Hepatocyte (in vitro differentiated cells): ENCODE measurements at places on chromosomes 11 and 22. TPM values are rescaled to one million over a fixed set of nuclear protein-coding genes. Genes with fewer than 3 reads are reported as not detected.
A peak's percentile ranks its signal among the peaks of the same experiment; 100 is the strongest.

The NAALADL1 gene
- polyA plus RNA-seq, result not detected in 2 replicates

The MYO18B gene
- not detected in 2 replicates for polyA plus RNA-seq

The EFCAB6 gene
- 0.59 and 2.7 TPM in 2 replicates for polyA plus RNA-seq

The EHF gene
- 5.8 and 6.2 TPM in 2 replicates for polyA plus RNA-seq

The TSPAN18 gene
- 21.5 and 25.1 TPM in 2 replicates for polyA plus RNA-seq

The OR4A16 gene
- not detected in 2 replicates for polyA plus RNA-seq

The PHF21B gene
- 0.10 and 0.86 TPM in 2 replicates for polyA plus RNA-seq

The CLNS1A gene
- 77.3 and 80.6 TPM in 2 replicates for polyA plus RNA-seq

The OR2AT4 gene
- polyA plus RNA-seq, result not detected in 2 replicates

The ALKBH8 gene
- polyA plus RNA-seq, result 1.7 and 2.7 TPM in 2 replicates

- H3K4me1 ChIP-seq, result peaks cover 5% of the 10 kb centered on the region
- no peaks in the 10 kb centered on the region for H3K36me3 ChIP-seq
- no peak for DNase-seq
- H3K27me3 ChIP-seq, result no peaks in the 10 kb centered on the region
- H3K27ac ChIP-seq, result no peak overlapping the region
These were observed 265.8 kb downstream of the TTC28 start for GRCh38 chr22:28413612-28414399.

DNA sequence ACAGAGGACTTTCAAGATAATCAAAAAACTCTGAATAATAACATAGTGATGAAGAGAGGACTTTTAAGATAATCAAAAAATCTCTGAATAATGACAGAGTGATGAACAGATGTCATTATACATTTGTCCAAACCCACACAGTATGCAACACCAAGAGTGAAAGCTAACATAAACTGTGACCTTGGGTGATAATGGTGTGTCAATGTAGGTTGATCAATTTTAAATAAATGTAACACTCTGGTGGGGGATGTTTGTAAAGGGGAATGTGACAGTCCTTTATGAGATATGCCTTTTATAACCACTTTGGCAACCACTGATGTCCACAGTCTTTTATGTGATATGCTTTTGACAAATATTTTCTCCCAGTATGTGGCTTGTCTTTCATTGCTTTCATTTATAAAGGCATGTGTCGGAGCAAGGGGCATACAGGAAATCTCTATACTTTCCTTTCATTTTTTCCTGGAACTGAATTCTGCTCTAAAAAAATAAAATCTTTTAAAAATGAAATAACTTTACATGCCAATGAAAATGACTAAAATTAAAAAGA, 10.3 kb upstream of the OR9G1 start:
- H3K36me3 ChIP-seq, result no peaks in the 10 kb centered on the region
- no peaks in the 10 kb centered on the region for H3K27me3 ChIP-seq
- DNase-seq, result no peak
- no peak overlapping the region for H3K4me3 ChIP-seq

- peak overlapping the region; percentile 82 for H3K4me3 ChIP-seq
- H3K36me3 ChIP-seq, result no peaks in the 10 kb centered on the region
- peaks cover 51% of the 10 kb centered on the region for H3K4me1 ChIP-seq
- H3K27ac ChIP-seq, result no peak overlapping the region
- H3K27me3 ChIP-seq, result no peaks in the 10 kb centered on the region
These were observed 1.5 kb downstream of the BCR start for GRCh38 chr22:23181721-23182308.

GRCh38 chr11:19912115-19912957, 199.7 kb downstream of the NAV2 start:
- DNase-seq, result no peak
- peaks cover 37% of the 10 kb centered on the region for H3K4me1 ChIP-seq
- H3K4me3 ChIP-seq, result no peak overlapping the region

- no peaks in the 10 kb centered on the region for H3K27me3 ChIP-seq
- H3K4me1 ChIP-seq, result peaks cover 2% of the 10 kb centered on the region
- H3K4me3 ChIP-seq, result no peak overlapping the region
- no peak for DNase-seq
- no peaks in the 10 kb centered on the region for H3K36me3 ChIP-seq
These were observed 6.3 kb upstream of the NDUFV1 start for GRCh38 chr11:67600324-67601029.

DNA sequence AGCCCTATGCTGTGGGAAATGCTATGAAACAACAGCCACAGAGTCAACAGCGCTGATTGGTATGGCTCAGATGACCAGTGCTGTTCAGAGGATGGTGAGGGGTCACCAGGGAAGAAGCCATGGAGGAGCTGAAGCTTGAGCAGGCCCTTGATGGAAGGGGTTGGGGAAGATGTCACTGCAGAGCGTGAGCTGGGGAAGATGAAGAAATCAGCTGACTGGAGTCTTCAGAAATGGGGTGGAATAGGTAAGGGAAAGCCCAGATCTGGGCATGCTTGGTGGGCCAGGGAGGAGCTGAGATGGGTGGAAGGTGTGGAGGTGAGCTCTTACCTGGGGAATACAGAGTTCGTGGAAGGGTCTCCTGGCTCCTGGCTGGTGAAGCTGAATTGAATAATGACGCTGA, 105.4 kb upstream of the PLET1 start:
- H3K4me1 ChIP-seq, result peaks cover 8% of the 10 kb centered on the region
- H3K27me3 ChIP-seq, result no peaks in the 10 kb centered on the region
- H3K36me3 ChIP-seq, result no peaks in the 10 kb centered on the region
- no peak overlapping the region for H3K4me3 ChIP-seq
- no peak for DNase-seq
- H3K27ac ChIP-seq, result peak overlapping the region; percentile 53

- no peak overlapping the region for H3K27ac ChIP-seq
- no peak for DNase-seq
- H3K36me3 ChIP-seq, result no peaks in the 10 kb centered on the region
- no peaks in the 10 kb centered on the region for H3K4me1 ChIP-seq
- H3K4me3 ChIP-seq, result no peak overlapping the region
- no peaks in the 10 kb centered on the region for H3K27me3 ChIP-seq
These were observed 361.5 kb upstream of the PDGFD start for GRCh38 chr11:104525416-104525815.

GRCh38 chr11:3989276-3989920, 105.2 kb upstream of the RRM1 start:
- H3K27ac ChIP-seq, result no peak overlapping the region
- peak; percentile 23 for DNase-seq
- H3K27me3 ChIP-seq, result no peaks in the 10 kb centered on the region
- H3K36me3 ChIP-seq, result no peaks in the 10 kb centered on the region
- no peaks in the 10 kb centered on the region for H3K4me1 ChIP-seq

GRCh38 chr11:10911907-10912306, 54.1 kb upstream of the ZBED5 start:
- DNase-seq, result no peak
- H3K4me3 ChIP-seq, result no peak overlapping the region
- no peaks in the 10 kb centered on the region for H3K36me3 ChIP-seq
- H3K27me3 ChIP-seq, result no peaks in the 10 kb centered on the region

- no peak for DNase-seq
- H3K4me3 ChIP-seq, result no peak overlapping the region
- peaks cover 29% of the 10 kb centered on the region for H3K4me1 ChIP-seq
- H3K27me3 ChIP-seq, result no peaks in the 10 kb centered on the region
These were observed 5.6 kb downstream of the DDB2 start for GRCh38 chr11:47220401-47220821.

GRCh38 chr11:74269161-74269811, 42.2 kb downstream of the P4HA3 start:
- no peaks in the 10 kb centered on the region for H3K36me3 ChIP-seq
- peak; percentile 23 for DNase-seq
- peaks cover 4% of the 10 kb centered on the region for H3K4me1 ChIP-seq
- H3K4me3 ChIP-seq, result no peak overlapping the region
- no peak overlapping the region for H3K27ac ChIP-seq

DNA sequence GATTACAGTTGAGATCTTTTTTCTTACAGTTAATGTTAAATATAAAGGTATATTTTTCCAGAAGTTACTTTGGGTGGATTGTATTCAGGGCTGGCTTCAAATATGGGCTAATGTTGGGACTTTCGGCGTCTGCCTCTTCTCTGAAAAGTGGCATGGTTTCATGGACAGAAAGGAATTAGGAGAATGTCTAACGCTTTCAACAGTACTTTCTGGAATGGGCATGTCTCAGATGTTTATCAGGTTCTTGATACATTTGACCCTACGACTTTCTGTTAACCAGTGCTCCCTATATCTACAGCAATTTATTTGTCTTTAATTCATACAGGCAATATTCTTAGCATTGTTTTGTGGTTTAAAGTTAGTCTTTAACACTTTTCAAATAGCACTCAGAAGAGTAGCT, 33.7 kb downstream of the ZC3H12C start:
- H3K36me3 ChIP-seq, result no peaks in the 10 kb centered on the region
- H3K27me3 ChIP-seq, result no peaks in the 10 kb centered on the region
- peak overlapping the region; percentile 9 for H3K27ac ChIP-seq
- H3K4me1 ChIP-seq, result peaks cover 13% of the 10 kb centered on the region
